ENCODE measurements at places on chromosomes 2 and 18.
A peak's percentile ranks its signal among the peaks of the same experiment; 100 is the strongest.

GRCh38 chr18:31512203-31512764 lies 14.3 kb downstream of the DSG2 start:
- DNase-seq: no peak

GRCh38 chr2:197197895-197198311 lies 112.7 kb downstream of the ANKRD44 start:
- DNase-seq: no peak

DNA sequence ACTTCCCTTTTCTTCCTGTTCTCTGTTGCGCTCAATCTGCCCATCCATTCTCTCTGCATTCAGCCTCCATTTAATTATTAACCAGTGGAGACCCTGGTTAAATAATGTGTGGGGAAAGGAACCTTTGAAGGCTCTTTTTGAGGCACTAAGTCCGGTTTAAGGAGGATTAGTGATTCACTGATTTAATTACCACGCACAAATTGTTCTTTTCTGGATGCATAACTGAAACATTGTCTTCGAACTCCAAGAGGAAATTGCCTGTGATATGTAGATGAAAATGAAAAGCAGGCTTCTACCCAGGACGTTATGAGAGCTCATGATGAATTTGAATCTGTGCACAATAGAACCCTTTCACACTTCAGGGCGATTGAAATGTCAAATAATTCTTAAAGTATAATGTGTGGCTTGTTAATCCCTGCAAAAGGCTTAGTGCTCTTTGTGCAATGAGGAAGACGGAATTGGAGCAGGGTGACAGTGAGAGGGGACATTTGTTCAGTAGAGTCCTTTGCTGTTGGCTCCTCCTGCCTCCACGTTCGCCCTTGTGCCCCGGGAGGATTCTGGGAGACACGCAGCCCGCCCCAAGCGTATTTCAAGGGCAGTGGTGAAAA lies 51.1 kb upstream of the ZNF236 start:
- DNase-seq: no peak

DNA sequence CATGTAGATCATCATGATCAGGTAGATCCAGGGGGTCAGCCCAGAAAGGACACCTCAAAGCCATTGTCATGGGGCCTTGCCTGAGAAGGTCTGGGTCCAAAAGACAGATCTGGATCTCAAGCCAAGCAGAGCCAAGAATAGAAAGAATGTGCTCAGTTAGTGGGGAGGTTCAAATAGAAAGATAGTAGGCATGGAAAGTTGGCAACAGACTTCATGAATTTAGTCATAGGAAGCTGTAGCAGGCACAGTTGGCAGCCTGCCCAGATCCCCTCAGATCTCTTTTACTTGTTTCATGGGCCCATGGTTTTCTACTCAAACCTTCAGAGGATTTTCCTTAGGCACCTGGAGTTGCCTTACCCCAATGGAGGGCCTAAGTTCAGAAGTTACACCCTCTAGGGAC lies 767.0 kb downstream of the SLC4A3 start:
- peak; percentile 69 for DNase-seq

GRCh38 chr2:45734952-45735351 lies 83.5 kb downstream of the PRKCE start:
- no peak for DNase-seq

DNA sequence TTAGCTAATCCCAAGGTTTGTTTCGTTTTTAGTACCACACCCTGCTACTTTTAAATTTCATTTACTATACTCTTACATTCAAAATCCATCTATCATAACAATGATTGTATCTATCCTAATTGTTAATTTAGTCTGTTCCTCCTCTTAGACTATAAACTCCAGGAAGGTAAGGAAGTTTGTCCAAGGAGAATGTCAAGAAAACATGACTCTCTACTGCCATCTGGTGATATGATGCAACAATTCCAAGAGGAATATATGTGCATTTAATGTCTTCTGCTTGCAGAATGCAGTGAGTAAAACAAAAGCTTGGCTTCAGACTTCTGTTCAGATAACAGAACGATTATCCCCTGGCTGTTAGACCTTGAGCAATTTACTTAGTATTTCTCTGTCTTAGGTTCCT lies 1267.1 kb downstream of the LRP1B start:
- no peak for DNase-seq

DNA sequence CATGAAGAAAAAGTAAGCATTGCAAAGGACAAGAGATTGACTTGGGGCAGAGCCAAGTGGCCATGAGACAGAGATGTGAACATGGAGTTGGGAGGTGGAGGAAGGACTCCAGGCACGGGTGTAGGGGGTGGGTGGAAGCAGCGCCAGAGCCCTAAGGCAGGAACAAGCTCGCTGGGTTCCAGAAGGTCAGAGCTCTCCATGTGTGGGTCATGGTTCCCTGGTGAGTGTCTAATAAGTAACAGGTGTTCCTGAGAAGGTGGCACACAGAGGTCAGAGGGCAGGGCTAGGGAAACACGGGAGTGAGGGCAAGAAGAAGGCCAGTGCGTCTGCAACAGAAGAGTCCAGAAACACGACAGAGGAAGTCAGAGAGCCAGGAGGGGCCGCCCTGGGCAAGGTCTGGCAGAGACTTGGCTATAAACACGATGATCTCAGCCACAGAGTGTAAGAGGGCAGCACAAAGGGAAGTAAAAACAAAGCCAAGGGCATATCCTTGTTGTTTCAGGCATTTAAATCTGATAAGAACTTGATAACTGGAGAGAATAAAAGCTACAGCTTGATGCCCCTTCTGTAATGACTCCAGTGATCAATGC lies 260.8 kb downstream of the TGIF1 start:
- DNase-seq: peak; percentile 93

DNA sequence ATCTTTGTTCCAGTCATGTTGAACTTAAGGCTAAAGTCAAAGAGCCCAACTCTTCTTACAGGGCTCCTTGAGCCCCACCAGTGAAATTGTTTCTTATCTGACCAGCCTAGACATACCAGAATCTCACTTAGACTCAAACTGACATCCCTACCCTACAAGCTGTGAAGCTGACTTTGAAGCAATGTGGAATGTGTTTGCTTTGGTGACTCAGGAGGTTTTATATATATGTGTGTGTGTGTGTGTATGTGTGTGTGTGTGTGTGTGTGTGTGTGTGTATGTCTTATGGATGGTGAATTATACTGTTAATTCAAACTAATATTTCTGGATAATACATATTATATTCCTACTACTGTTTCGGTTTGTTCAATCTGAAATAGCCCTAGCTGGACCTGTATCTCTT lies 67.3 kb downstream of the CAMKMT start:
- DNase-seq: no peak

Measured in DMS79 treated with DMSO at 0.1 percent for 48 hours (cell line).